Activated naive CD4-positive, alpha-beta T cell (primary cell): ENCODE measurements at places on chromosomes 11 and 22.

GRCh38 chr11:27217948-27218420 lies 145.0 kb downstream of the CCDC34 start:
- no peak for DNase-seq

DNA sequence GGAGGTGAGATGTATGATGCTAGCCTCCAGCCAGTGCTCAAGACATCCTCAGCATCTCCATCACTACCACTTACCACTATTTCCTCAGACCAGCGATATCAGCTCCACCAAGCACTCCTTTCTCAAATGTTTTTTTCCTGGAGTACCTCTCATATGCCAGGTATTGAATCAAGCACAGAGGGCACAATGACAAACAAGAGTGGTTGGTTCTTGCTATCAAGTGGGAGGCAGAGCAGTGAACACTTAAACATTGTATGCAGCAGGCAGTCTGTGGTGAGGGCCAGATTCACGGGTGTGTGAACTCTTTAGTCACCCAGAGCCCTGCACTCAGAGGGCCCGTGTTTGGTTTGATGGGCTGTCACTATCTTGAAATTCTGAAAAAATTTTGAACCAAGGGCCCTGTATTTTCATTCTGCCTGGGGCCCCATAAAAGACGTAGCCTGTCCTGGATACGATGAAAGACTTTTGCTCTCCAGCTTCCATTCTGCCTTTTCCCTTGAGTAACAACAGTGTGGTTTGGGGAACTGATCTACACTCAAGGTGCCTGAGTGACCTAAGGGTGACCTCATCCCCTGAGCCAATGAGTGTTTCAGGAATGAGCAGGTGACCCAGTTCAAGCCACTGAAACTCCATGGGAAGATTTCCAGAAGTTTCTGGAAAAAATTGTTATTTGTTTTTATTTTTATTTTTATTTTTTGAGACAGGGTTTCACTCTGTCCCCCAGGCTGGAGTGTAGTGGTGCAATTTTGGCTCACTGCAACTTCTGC lies 348.4 kb upstream of the NARS2 start:
- no peak for DNase-seq

GRCh38 chr11:85951428-85952107 lies 96.4 kb downstream of the CCDC83 start:
- no peak for DNase-seq

GRCh38 chr11:44351006-44351660 lies 41.2 kb upstream of the ALX4 start:
- DNase-seq = no peak

GRCh38 chr11:69280994-69281393 lies 13.0 kb upstream of the MYEOV start:
- no peak for DNase-seq

- no peak for DNase-seq
Observed at GRCh38 chr11:83540728-83541127, 254.6 kb upstream of the CCDC90B start.

- no peak for DNase-seq
Observed at GRCh38 chr22:24094966-24095365, 83.9 kb downstream of the CABIN1 start.

DNA sequence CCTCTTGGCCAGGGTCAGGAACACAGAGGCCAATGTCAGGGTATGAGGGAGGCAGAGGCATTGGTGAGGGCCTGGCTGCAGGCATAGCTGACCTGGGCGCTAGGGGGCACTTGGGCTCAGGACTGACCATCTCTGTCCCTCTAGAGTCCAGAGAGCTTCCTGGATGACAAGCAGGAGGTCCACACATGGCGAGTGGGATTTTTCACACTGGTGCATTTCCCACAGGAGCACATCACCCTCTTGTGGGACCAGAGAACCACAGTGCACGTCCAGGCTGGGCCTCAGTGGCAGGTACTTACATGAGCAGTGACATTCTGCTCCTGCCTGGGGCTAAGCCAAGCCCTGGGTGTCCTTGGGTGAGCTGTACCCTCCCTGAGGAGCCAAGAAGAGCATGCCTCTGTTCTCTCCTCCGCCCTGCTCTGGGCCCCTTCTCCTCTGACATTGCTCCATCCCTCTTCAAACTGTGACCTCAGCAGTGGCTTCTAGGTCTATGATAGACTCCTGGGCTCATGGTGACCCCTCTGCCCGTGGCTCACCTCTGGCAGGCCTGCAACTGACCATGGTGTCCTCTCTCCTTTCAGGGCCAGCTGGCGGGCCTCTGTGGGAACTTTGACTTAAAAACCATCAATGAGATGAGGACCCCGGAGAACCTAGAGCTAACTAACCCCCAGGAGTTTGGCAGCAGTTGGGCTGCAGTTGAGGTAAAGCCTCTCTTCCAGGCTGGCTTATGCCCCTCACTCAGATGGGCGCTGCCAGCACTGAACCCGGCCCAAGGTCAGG lies 46.6 kb downstream of the OTOG start:
- DNase-seq = no peak

- no peak for DNase-seq
Observed at GRCh38 chr11:9493492-9493891, 32.7 kb downstream of the ZNF143 start.

- DNase-seq = no peak
Observed at GRCh38 chr11:130023204-130023603, 20.6 kb upstream of the PRDM10 start.

DNA sequence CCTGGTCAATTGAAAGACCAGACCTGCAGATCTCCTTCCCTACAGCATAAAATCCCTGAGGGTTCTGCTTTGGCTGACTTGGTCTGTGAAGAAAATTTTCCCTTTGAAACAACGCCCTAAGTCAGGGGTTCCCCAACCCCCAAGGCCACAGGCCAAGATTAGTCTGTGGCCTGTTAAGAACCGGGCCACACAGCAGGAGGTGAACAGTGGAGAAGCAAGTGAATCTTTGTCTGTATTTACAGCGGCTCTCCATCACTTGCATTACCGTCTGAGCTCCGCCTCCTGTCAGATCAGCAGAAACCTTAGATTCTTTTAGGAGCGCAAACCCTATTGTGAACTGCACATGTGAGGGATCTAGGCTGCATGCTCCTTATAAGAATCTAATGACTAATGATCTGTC lies 38.2 kb downstream of the CCDC83 start:
- no peak for DNase-seq

DNA sequence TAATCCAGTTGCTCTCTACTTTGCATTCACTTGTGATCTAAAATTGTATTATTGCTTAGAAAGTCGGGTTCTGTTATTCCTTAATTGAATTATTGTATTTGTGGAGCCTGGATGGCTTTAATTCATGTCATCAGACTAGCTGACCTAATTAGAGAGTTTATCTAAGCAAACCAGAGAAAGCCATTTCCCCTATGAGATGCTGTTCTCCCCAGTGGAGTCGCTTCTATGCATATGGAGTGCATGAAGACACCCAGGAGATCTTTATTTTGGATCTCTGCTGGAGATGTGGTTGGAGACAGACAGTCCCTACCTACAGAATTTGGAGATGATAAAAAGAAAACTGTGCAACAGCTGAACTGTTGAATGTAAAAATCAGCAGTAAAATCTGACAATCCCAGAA lies 45.2 kb upstream of the MYO18B start:
- DNase-seq = no peak

GRCh38 chr11:39249566-39250365 lies 2209.7 kb downstream of the LRRC4C start:
- DNase-seq = no peak

- no peak for DNase-seq
Observed at GRCh38 chr11:71418643-71419042, 29.6 kb downstream of the DHCR7 start.

- DNase-seq = no peak
Observed at GRCh38 chr22:20084547-20085413, 4.7 kb downstream of the DGCR8 start.

DNA sequence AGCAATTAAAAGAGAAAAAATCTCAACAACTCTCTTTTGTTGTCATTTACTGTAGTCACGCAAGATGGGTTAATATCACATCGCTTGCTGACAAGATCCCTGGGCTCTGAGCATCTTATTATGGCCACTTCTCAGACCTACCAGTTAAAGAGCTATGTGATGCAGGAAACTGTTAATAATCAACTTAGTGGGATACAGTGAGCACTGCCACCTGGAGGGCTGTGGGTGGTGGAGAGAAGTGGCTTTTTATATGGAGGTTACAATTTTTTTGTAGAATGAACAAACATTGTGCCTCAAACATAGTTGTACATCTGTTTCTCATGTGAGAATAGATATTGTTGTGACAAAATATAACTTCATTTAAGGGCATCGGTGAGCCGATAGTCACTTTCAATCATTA lies 181.0 kb downstream of the TENM4 start:
- no peak for DNase-seq

- no peak for DNase-seq
Observed at GRCh38 chr22:32620992-32621391, 146.4 kb downstream of the FBXO7 start.

- DNase-seq = no peak
Observed at GRCh38 chr11:85517272-85517671, 109.9 kb downstream of the DLG2 start.

DNA sequence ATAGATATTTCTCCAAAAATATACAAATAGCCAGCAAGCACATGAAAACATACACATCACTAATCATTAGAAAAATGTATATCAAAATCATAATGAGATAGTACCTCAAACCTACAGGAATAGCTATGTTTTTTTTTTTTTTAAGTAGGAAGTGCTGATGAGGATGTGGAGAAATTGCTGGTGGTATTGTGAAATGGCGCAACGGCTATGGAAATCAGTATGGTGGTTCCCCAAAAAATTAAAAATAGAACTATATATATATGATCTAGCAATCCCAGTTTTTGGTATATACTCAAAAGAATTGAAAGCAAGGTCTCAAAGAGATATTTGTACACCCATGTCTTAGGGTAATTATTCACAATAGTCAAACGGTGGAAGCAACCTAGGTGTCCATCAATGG lies 46.0 kb upstream of the HIPK3 start:
- no peak for DNase-seq

GRCh38 chr11:11456866-11457265 lies 103.8 kb upstream of the CSNK2A3 start:
- DNase-seq = no peak
